ENCODE measurements at places on chromosomes 5 and 9.

DNA sequence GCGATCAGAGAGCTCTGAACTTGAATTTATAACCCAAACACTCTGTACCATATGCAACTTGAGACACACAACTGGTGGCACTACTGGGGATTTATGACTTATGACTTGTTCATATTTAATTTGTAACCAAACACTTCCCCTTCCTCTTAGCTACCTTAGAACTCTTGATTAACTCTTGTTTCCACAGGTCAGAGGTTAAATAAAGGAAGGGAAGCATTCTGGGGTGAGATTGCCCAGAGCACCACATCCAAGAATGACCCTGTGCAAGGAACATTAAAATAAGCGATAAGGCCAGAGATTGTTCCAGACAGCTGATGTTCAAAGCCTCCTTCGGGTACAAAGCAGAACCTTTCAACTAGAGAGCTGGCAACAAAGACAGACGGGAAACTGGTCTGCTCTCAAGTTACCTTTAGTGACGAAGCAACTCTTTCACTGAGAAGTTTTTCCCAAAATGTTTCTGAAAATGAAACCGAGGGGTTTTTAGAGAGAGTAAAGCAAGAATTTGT is 242.6 kb downstream of the DENND1A start:
- DNase-seq, result no peak

- DNase-seq, result no peak
Measured at GRCh38 chr5:93995126-93995621, 253.8 kb upstream of the POU5F2 start.

GRCh38 chr9:22119522-22120158 is 110.5 kb upstream of the CDKN2B start:
- peak; percentile 48 for DNase-seq

DNA sequence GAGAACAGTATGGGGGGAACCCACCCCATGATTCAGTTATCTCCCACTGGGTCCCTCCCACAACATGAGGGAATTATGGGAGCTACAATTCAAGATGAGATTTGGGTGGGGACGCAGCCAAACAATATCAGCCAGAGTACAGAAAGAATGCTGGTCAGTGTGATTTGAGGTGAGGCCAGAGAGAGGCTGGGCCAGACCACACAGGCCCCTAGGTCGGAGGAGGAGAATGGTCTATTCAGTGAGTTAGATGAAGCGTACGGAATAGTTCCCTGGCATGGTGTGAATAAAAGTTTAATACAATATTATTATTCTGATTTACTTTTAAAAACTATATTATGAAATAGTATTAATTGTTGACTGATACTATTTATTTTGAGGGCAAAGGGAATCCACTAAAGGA is 39.7 kb downstream of the PCSK5 start:
- no peak for DNase-seq

- no peak for DNase-seq
Measured at GRCh38 chr5:100761192-100761591, 141.9 kb downstream of the ST8SIA4 start.

All from Kasumi-1 (cell line).